Stimulated activated CD4-positive, alpha-beta T cell treated with anti-CD3 and anti-CD28 coated beads, TNF-alpha, amount 100 ng/mL, for 1 hour (primary cell): ENCODE measurements at places on chromosomes 12 and 14.

DNA sequence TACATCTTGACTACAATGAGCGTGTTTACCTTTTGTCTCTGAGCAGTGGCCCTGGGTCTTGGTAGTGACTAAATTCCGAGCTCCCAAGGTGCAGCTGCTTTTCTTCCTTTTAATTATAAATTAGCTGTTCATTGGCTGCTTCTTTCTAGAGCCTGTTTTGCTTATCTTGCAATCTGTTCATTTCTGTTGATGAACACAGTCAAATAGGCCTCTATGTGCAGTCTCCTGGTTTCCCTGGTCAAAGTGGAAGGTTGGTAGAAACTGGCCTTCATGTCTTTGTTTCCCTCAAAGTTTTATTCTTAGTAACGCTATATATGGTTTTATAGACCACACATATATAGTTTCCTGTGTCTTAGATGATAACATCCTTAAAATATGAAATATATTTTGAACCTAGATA is 94.1 kb downstream of the DUSP16 start:
- no peak for DNase-seq

- peak; percentile 69 for DNase-seq
Observed at GRCh38 chr12:49763006-49763591, 21.7 kb downstream of the TMBIM6 start.

- no peak for DNase-seq
Observed at GRCh38 chr14:32078023-32078857, 1.1 kb downstream of the ARHGAP5 start.

GRCh38 chr12:124646385-124647230 is 79.2 kb upstream of the NCOR2 start:
- DNase-seq, result no peak

DNA sequence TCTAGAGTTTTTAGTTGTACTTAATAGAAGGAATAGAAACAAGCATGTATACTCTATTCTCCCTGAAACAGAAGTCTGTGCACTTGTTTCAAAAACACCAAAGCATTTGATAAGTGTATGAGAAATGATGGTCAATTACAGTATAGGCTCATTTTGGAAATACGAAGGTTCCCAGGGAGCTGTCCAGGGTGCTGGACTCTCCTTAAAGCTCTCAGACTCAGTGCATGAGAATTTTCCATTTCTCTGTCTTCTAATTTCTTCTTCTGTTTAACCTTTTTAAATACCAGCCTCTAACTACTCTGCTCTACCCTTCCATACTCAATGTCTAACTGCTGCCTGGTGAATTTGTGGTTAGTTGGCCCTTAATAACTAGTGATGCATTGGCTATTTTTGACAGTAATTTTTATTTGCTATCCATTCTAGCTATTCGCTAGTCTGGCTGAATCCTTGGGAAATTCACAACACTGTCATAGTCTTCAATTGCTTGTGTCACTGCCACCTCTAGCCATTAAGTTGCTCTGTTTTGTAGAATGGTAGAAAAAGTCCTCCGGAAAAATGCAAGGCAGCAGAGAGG is 229.2 kb downstream of the NRXN3 start:
- no peak for DNase-seq

DNA sequence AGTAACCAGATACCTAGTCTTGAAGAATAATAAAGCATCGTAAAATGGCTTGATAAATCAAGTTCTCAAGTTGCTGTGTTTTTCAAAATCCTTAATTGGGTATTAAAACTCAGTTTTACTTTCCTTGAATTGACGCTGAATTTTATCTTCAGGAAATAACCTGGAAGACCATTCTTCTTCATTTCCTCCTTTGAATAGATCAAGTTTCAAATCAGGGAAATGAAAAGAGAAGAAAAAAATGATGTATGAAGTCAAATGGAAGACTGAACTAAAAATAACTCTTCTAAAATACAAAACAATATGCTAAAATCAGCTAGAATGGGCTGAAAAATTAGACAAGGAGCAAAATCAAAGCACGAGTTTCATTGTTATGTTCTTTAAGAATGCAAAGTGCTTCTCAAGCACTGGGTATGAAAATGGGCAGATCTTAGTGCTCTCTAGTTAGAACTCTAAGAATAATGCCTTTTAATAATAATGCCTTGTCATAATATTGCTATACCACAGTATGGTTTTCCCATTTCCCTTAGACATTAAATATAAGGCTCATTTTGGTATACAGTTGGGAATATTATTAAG is 54.6 kb upstream of the CLEC14A start:
- DNase-seq, result no peak

DNA sequence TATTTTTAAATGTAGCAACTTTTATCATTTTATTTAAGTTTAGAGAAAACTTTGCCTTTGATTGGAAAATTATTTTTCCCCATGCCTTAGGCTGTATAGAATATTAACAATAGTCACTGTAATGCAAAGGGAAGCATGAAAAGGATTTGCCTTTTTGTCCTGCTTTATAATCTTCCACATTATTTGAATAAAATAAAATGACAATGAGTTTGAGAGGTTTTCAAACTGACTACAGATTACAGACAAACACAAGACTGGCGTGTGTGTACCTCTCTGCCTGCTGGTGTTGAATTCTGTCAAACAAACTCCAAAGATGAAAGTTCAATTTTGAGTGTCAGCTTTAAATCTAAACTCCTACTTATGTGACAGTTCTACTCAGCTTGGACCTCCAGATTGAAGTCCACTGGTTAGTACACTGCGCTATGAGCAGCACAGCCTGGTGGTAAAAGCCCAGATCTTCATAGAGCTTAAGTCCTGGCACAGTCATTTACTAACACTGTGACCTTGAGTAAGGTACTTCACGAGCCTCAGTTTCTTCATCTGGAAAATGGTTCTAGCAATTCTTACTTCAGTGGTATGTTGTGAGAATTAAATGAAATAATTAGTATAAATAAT is 98.3 kb upstream of the CPNE8 start:
- no peak for DNase-seq
